ENCODE measurements at places on chromosomes 16 and 17. TPM values are rescaled to one million over a fixed set of nuclear protein-coding genes. Genes with fewer than 3 reads are reported as not detected.

DNA sequence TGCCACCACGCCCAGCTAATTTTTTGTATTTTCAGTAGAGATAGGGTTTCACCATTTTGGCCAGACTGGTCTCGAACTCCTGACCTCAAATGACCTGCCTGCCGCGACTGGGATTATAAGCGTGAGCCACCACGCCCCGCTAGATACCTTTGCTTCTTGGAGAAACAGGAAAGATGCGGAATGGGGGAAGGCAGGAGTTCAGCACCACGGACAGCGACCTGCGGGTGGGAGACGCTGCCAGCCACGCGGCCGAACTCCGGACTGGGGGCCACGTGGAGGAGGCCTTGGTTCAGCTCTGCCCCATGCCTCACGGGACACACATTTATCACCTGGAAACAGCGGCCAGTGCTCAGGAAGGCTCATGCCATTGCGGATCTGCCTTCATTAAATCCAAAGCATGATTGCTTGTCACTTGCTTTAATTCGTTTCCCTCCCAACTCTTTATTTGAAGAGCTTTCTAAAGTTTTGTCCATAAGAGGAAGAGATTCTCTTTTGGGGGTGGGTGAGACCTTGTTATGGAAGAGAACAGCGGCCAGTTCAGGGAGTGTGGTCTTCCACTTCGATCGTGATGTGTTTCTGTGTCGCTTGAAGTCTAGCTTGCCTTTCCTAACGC lies 219.9 kb downstream of the ENGASE start:
- DNase-seq: peak; percentile 59

SGCA gene
- total RNA-seq: 0.76 TPM

- peak; percentile 75 for DNase-seq
These were observed 30.2 kb downstream of the SALL1 start for GRCh38 chr16:51120730-51121347.

DOC2A gene
- total RNA-seq: 0.33 TPM

GRCh38 chr17:79024901-79025737 lies 1.1 kb downstream of the C1QTNF1 start:
- DNase-seq: peak; percentile 44

DPEP1 gene
- not detected for total RNA-seq

ZNF597 gene
- total RNA-seq: 0.86 TPM

MYH2 gene
- 0.18 TPM for total RNA-seq

- DNase-seq: no peak
These were observed 2.6 kb downstream of the SNX20 start for GRCh38 chr16:50678531-50678930.

GRCh38 chr17:49000943-49001342 lies 3.8 kb downstream of the IGF2BP1 start:
- no peak for DNase-seq

DNA sequence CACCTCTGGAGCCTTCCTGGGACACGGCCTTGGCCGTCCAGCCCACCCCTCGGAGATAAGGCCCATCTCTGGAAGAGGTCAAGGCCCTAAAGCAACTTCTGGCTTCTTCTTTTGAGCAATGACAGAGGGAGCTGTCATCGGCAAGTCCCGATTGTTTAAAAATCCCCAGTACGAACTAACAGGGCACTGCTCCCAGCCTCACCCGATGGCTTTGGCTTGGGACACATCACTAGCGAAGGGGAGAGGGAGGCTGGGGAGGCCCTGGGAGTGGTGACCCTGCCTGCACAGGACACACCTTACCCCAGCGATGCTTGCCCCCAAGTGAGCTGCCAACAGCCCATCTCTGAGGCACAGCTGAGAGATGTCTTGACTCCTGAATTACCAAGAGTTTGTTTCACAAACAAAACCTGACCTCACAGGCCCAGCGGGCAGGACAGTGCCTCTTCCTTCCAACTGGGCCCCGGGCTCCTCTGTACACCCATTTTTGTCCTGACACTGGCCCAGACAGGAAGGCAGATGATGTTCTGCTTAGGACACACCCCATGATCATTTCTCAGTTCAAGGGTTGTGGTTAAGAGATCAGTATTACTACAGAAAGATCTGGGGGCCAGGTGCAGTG lies 4.8 kb downstream of the SYNGR2 start:
- no peak for DNase-seq

GRCh38 chr17:3906881-3907280 lies 9.4 kb downstream of the P2RX1 start:
- DNase-seq: no peak

All from right lobe of liver (tissue), 6 donors.